ENCODE measurements at places on chromosomes 16 and 17. TPM values are rescaled to one million over a fixed set of nuclear protein-coding genes. Genes with fewer than 3 reads are reported as not detected.

DNA sequence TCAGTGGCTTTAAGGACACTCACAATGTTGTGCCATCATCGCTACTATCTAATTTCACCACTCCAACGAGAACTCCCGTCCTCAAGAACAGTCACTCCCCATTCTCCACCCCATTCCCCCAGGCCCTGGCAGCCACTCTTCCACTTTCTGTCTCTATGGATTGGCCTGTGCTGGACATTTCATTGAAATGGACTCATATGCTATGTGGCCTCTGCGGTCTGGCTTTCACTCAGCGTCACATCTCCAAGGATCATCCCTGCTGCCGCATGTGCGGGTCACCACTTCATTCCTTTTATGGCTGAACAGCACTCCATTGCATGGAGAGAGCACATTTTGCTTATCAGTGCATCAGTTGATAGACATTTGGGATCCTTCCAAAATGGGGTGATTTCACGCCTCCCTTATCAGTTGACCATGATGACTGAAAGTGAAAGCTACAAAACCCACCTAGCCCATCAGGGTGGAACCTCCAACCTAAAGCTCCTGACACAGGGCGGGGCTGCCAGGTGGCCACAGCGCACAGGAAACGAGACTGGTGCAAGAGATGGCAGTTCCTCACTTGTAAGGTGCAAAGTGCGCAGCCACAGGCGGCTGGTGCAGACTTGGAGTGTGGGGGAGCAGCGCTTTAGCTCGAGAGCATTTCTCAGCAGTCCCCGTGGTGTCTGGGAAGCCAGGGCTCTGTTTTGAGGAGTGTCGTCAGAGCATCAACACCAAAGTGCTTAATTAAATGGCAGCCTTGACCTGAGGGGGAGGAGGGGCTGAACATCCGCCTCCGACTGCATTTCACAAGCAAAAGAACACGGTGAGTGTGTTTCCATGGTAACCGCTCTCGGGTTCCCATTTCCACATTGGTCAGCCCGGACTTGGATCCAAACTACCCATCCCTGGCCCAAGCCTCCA lies 23.8 kb downstream of the COTL1 start:
- DNase-seq = no peak

DNA sequence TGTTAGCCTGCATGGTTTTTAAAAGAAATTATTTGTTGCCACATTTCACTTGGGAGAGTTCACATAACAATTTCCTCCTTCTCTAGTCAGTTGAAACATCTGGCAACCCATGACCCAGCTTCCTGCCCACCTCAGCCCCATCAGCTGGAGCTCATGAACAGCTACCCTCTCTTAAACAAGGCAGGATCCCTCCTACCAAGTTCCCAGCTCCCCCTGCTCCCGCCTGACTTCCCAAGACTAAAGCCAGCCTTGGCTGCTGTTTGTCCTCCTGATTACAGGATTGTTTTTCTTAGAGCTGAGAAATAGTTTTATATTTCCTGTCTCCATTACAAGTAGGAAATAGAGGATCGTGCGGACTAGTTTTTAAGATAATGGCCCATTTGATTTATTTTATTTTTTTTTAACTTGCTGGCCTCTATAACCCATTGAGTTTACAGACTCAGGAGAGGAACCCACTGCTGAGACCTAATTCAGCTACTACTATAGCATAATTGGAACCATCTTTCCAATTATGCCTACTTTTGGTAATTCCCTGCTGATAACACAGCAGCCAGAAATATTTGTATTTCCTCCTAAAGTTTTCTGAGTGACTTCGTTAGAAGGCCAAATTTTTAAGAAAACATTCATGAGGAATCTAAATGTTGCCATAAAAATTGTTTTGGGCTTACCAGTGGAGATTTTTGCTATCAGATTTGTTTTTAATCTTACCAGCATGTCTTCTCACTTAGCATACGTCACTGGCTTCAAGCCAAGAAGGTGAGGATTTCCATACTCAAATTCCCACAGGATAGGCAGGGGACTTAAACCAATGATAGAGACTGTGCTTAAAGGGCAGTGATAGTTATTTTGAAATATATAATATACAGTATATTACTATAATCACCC lies 90.0 kb downstream of the ELAC2 start:
- DNase-seq = no peak

The OR4D1 gene
- total RNA-seq = not detected

GRCh38 chr17:64627797-64628196 lies 34.3 kb downstream of the SMURF2 start:
- no peak for DNase-seq

GRCh38 chr17:70290770-70291169 lies 121.4 kb downstream of the KCNJ2 start:
- no peak for DNase-seq

- no peak for DNase-seq
These were observed 44.6 kb downstream of the ABAT start for GRCh38 chr16:8718851-8719680.

- no peak for DNase-seq
These were observed 9.4 kb upstream of the KCNJ2 start for GRCh38 chr17:70159980-70160379.

All from astrocyte (in vitro differentiated cells and primary cell).